Thoracic aorta (tissue), 2 donors: ENCODE measurements at places on chromosomes 5 and 9. TPM values are rescaled to one million over a fixed set of nuclear protein-coding genes. Genes with fewer than 3 reads are reported as not detected.

The SETD9 gene
- 5.1 TPM for total RNA-seq

- H3K4me1 ChIP-seq: no peaks in the 10 kb centered on the region
- no peak for DNase-seq
- H3K36me3 ChIP-seq: peaks cover 6% of the 10 kb centered on the region
- no peak overlapping the region for H3K27ac ChIP-seq
Measured at GRCh38 chr9:130465383-130466096, 20.8 kb downstream of the ASS1 start.

DNA sequence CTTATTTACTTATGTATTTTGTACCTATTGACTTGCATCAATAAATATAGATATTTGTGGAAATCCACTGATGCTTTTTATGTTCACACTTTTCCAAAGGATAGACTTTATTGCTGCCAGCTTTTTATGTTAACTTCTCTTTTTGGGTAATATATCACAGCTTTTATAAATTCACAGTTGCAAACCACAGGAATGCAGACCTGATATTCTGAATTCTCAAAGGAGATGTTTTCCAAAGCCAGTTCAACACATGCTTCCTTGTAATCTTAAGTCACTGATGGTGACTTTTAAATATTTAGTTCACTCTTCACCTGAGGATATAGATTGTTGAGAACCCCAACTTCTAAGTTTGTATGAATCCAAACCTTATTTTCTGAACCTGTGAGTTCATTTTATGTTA, 223.4 kb upstream of the PRR16 start:
- H3K27me3 ChIP-seq: no peaks in the 10 kb centered on the region
- H3K27ac ChIP-seq: no peak overlapping the region
- no peaks in the 10 kb centered on the region for H3K36me3 ChIP-seq
- no peaks in the 10 kb centered on the region for H3K4me1 ChIP-seq

GRCh38 chr5:61631438-61631941, 299.4 kb downstream of the ZSWIM6 start:
- peaks cover 9% of the 10 kb centered on the region for H3K4me1 ChIP-seq
- no peak for DNase-seq
- peak overlapping the region; percentile 56 for H3K4me3 ChIP-seq

DNA sequence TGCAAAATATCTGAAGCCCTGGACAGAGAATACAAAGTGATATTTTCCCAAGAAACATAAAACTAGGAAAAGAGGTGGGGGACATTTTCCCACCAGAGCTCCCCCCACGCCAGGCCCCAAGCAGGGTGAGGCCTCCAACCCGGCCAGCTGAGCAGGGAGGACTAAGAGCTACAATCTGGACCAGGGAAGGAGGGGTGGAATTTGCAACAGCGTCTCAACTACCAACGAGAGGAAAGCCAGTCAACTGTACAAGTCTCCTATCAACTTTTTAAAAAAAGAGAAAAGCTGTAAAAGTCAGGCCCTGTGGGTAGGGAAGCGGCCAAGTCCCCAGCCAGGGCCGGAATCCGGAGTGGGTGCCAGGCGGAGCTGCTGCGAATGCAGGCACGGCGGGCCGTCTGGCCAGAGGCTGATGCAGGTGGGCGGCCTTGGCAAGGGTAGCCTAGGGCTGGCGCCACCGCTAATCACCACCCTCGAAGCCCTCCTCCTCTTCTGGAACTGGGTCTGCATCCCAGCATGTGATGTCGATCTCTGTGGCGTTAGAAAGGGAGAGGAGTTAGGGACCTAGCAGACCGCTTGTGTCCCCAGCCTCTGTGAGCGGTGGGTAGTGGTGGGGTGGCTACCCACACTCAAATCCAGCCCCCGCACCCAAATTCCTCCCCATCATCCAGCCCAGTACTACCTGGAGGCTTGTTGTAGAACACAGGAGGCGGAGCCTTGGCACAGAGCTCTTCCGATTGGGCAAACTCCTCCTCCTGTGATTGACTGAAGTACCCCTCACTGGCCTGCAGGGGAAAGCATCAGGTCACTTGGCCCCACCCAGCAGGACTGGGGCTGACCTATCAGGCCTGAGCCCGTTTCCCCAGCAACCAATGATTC, 10.6 kb downstream of the PRR7 start:
- H3K36me3 ChIP-seq: peaks cover 12% of the 10 kb centered on the region
- no peak overlapping the region for H3K4me3 ChIP-seq
- peak; percentile 80 for DNase-seq
- no peaks in the 10 kb centered on the region for H3K27me3 ChIP-seq
- peaks cover 14% of the 10 kb centered on the region for H3K4me1 ChIP-seq
- peak overlapping the region; percentile 81 for H3K27ac ChIP-seq

GRCh38 chr9:122106576-122106975, 13.5 kb upstream of the TTLL11 start:
- no peaks in the 10 kb centered on the region for H3K36me3 ChIP-seq
- H3K27me3 ChIP-seq: no peaks in the 10 kb centered on the region
- H3K27ac ChIP-seq: no peak overlapping the region
- peaks cover 8% of the 10 kb centered on the region for H3K4me1 ChIP-seq

DNA sequence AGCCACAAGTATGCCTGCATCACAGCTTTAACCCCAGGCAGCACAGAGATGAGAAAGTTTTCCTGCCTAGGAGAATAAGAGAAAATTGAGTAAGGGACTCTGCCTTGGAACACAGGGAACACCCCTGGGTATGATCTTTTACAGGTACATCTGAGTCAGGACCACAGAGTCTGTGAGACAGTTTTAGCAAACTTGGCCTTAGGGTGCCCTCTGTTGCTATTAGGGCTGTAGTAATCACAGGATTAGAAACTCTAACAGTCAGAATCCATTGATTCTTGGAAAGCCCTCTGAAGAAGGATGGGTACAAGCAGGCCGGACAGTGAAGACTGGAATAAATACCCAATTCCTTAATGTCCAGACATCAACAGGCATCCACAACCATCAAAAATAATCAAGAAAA, 989.5 kb upstream of the CDH9 start:
- DNase-seq: no peak
- no peaks in the 10 kb centered on the region for H3K27me3 ChIP-seq
- H3K27ac ChIP-seq: no peak overlapping the region
- no peaks in the 10 kb centered on the region for H3K4me1 ChIP-seq

- no peak for DNase-seq
- no peak overlapping the region for H3K27ac ChIP-seq
- H3K4me1 ChIP-seq: peaks cover 22% of the 10 kb centered on the region
- no peaks in the 10 kb centered on the region for H3K36me3 ChIP-seq
Measured at GRCh38 chr5:172278356-172278755, 5.2 kb downstream of the UBTD2 start.

GRCh38 chr9:34370970-34371880, 5.5 kb downstream of the MYORG start:
- H3K4me3 ChIP-seq: no peak overlapping the region
- no peak for DNase-seq
- H3K27ac ChIP-seq: no peak overlapping the region
- H3K36me3 ChIP-seq: peaks cover 22% of the 10 kb centered on the region

The IFNE gene
- total RNA-seq: not detected

The ARHGEF28 gene
- total RNA-seq: 35.5 TPM

DNA sequence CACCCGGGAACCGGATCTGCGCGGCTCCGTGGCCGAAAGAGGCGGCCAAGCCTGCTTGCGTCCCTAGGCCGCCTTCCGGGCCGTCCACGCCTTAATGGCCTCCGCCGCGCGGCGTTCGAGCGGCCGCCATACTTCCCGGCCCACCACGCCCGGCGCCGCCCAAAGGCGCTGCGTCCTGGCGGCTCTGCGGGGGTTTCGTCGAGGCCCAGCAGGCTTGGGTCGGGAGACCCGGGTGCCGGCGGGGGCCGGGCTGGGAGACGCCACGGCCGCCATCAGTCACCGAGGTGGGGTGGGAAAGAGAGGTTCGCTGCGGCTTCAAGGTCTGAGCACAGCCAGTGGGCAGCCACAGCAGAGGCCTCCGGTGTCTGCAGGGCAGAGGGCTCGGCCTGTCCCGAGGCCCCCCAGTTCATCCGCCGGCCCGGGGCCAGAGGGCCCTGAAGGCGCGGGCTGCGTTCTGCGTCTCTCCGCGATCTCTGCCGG, 545.8 kb upstream of the CDH10 start:
- H3K27ac ChIP-seq: no peak overlapping the region
- H3K4me1 ChIP-seq: no peaks in the 10 kb centered on the region
- H3K27me3 ChIP-seq: no peaks in the 10 kb centered on the region
- no peak for DNase-seq

The PTGDS gene
- 66.1 TPM for total RNA-seq

DNA sequence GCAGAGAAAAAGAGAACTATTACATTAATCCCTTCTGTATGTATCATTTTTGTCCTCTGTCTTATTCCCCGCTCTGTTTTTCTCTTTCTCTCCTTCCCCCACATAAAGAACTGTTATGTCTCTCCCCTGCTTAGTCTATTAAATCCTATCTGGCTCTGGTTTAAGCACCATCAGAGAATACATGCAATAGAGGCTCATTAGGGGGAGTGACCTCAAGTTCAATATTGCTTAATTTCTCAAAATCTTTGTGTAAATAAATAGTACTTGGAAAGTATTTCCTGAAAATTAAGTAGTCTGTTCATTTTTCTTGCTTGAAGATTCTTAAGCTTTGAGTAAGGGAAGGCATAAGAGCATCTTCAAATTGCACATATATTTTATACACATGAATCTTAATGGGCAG, 41.2 kb upstream of the FAM174A start:
- H3K4me3 ChIP-seq: no peak overlapping the region
- DNase-seq: no peak
- no peaks in the 10 kb centered on the region for H3K27me3 ChIP-seq
- no peaks in the 10 kb centered on the region for H3K36me3 ChIP-seq
- H3K27ac ChIP-seq: no peak overlapping the region

DNA sequence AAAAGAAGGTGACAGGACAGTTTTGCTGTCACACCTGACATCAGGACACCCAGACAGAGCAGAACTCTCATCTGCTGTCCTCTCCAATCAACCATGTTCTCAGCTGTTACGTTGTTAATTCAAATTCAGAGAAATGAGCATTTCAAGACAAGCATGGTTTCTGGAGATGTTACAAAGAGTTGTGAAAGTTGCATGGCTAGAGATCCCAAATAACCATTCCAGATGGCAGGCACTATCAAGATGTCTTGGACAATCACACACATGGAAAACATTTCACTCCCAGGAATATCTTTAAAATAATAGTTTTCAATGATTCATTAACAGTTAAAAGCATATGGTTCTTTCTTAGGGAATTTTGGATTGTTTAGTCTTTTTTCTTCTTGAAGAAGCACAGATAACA, 533.1 kb downstream of the AGTPBP1 start:
- no peaks in the 10 kb centered on the region for H3K4me1 ChIP-seq
- H3K4me3 ChIP-seq: no peak overlapping the region
- no peak overlapping the region for H3K27ac ChIP-seq
- no peak for DNase-seq
- H3K27me3 ChIP-seq: no peaks in the 10 kb centered on the region

DNA sequence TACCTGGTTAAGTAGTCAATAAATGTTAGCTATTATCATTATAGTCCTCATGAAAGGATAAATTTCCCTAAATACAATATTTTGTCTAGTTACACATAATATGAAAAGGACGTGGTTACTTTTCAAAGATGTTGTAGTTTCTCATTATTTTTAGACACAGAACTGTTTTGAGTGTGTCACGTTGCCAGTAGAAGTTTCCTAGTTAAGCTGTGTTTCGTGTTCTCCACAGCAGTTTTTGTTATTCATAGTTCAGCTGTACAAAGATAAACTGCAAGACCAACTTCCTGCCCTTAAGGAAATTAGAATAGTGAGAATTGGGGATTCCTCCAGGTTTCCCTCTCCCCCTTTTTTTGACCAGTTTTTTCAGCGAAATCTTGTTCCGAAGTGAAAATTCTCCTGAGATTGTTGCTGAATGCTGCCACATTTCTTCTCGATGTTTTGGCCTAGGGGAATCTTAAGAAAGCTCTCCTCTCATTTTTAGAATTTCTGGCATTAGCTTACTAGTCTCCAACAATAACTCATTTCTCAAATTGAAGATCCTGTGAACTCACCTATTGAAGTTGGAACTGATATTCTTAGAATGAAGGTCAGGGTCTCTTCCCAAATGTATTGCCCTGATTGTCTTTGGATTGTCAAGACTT, 176.1 kb downstream of the PAM start:
- H3K27ac ChIP-seq: peak overlapping the region; percentile 77
- H3K4me1 ChIP-seq: peaks cover 24% of the 10 kb centered on the region
- peaks cover 7% of the 10 kb centered on the region for H3K36me3 ChIP-seq

GRCh38 chr5:59187857-59188256, 605.0 kb downstream of the RAB3C start:
- no peak overlapping the region for H3K27ac ChIP-seq
- no peak for DNase-seq
- no peaks in the 10 kb centered on the region for H3K27me3 ChIP-seq
- no peak overlapping the region for H3K4me3 ChIP-seq
- H3K4me1 ChIP-seq: no peaks in the 10 kb centered on the region

GRCh38 chr9:34271265-34272006, 57.6 kb downstream of the KIF24 start:
- DNase-seq: no peak
- no peaks in the 10 kb centered on the region for H3K27me3 ChIP-seq
- H3K36me3 ChIP-seq: no peaks in the 10 kb centered on the region
- H3K4me1 ChIP-seq: peaks cover 2% of the 10 kb centered on the region
- H3K27ac ChIP-seq: no peak overlapping the region

The NOTCH1 gene
- total RNA-seq: 40.9 TPM

GRCh38 chr5:137283801-137284200, 215.3 kb downstream of the SPOCK1 start:
- H3K27ac ChIP-seq: no peak overlapping the region
- H3K4me3 ChIP-seq: no peak overlapping the region
- no peaks in the 10 kb centered on the region for H3K4me1 ChIP-seq
- no peak for DNase-seq
- H3K27me3 ChIP-seq: no peaks in the 10 kb centered on the region

The PRXL2C gene
- total RNA-seq: 26.1 TPM

GRCh38 chr9:131995382-131995781, 84.3 kb downstream of the MED27 start:
- no peak overlapping the region for H3K4me3 ChIP-seq
- no peak for DNase-seq
- no peaks in the 10 kb centered on the region for H3K27me3 ChIP-seq
- peaks cover 8% of the 10 kb centered on the region for H3K4me1 ChIP-seq
- H3K27ac ChIP-seq: no peak overlapping the region
- peaks cover 2% of the 10 kb centered on the region for H3K36me3 ChIP-seq

The NMUR2 gene
- not detected for total RNA-seq

DNA sequence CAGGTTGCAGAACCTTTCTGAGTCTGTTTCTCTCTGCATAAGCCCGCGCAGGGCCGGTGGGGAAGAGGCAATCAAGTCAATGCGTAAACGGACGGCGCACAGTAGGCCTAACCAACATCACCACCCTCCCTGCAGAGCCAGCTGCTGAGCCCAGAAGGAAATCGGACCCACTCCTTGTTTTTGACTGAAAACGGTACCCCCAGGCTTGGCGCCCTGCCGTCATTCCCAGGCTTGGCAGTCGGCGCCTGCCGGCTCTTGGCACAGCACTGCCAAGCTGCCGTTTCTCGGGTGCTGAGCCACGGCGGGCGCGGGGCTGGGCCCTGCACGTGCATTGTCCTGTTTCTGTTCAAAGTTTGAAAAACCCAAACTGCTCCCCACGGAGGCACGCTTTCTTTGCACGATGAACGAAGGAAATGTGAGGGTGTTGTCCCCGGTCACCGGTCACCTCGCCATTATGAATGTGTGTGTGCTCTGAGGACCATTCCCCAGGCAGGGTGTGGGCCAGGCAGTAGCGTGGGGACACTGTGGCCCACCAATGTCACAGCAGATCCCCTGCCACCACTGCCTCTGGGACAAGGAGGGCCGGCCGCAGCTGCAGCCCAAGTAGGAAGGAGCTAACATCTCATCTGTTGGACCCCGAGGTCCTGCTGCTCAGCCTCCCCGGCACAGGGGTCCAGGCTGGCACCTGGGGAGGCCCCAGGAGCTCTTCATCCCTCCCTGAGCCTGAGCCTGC, 20.1 kb downstream of the FIBCD1 start:
- H3K36me3 ChIP-seq: no peaks in the 10 kb centered on the region
- H3K4me3 ChIP-seq: no peak overlapping the region
- peaks cover 6% of the 10 kb centered on the region for H3K4me1 ChIP-seq
- no peaks in the 10 kb centered on the region for H3K27me3 ChIP-seq
- no peak overlapping the region for H3K27ac ChIP-seq
- DNase-seq: no peak
